ENCODE measurements at places on chromosomes 12 and 14. TPM values are rescaled to one million over a fixed set of nuclear protein-coding genes. Genes with fewer than 3 reads are reported as not detected.
A peak's percentile ranks its signal among the peaks of the same experiment; 100 is the strongest.

The ACTR6 gene
- 36.0 TPM for total RNA-seq

- no peaks in the 10 kb centered on the region for H3K36me3 ChIP-seq
- DNase-seq, result no peak
- H3K4me3 ChIP-seq, result no peak overlapping the region
- H3K27me3 ChIP-seq, result no peaks in the 10 kb centered on the region
Measured at GRCh38 chr12:71018682-71019081, 98.1 kb upstream of the PTPRR start.

- H3K4me1 ChIP-seq, result peaks cover 5% of the 10 kb centered on the region
- H3K27ac ChIP-seq, result peak overlapping the region; percentile 46
- no peaks in the 10 kb centered on the region for H3K36me3 ChIP-seq
- H3K4me3 ChIP-seq, result peak overlapping the region; percentile 89
- peak; percentile 41 for DNase-seq
Measured at GRCh38 chr14:60736494-60736893, 1.9 kb downstream of the MNAT1 start.

- H3K27ac ChIP-seq, result no peak overlapping the region
- no peaks in the 10 kb centered on the region for H3K36me3 ChIP-seq
- DNase-seq, result no peak
Measured at GRCh38 chr12:40762072-40762471, 69.8 kb downstream of the CNTN1 start.

The PLD4 gene
- total RNA-seq, result not detected

GRCh38 chr12:5309654-5310053, 122.3 kb upstream of the NTF3 start:
- no peaks in the 10 kb centered on the region for H3K4me1 ChIP-seq
- no peak for DNase-seq
- no peaks in the 10 kb centered on the region for H3K36me3 ChIP-seq
- no peak overlapping the region for H3K4me3 ChIP-seq
- peaks cover 2% of the 10 kb centered on the region for H3K27me3 ChIP-seq
- H3K27ac ChIP-seq, result no peak overlapping the region

- H3K27me3 ChIP-seq, result peaks cover 10% of the 10 kb centered on the region
- no peak overlapping the region for H3K27ac ChIP-seq
- DNase-seq, result no peak
- H3K4me1 ChIP-seq, result no peaks in the 10 kb centered on the region
- H3K4me3 ChIP-seq, result no peak overlapping the region
Measured at GRCh38 chr14:101464984-101465794, 96.1 kb upstream of the DIO3 start.

DNA sequence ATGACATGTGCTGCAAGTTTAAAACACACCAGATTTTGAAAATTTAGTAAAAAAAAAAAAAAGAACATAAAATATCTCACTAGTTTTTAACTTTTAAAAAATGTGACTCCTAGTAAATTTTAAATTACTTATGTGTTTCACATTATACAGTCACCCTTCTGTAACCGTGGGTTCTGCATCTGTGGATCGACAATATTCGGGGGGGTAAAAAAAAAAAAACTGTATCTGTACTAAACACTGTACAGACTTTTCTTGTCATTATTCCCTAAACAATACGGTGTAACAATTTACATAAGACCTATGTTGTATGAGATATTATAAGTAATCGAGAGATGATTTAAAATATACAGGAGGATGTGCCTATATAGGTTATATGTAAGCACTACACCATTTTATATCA, 3.2 kb downstream of the DDX24 start:
- no peak overlapping the region for H3K27ac ChIP-seq
- no peak overlapping the region for H3K4me3 ChIP-seq
- H3K4me1 ChIP-seq, result peaks cover 12% of the 10 kb centered on the region
- H3K27me3 ChIP-seq, result no peaks in the 10 kb centered on the region

- peak overlapping the region; percentile 75 for H3K27ac ChIP-seq
- H3K27me3 ChIP-seq, result no peaks in the 10 kb centered on the region
- peaks cover 13% of the 10 kb centered on the region for H3K4me1 ChIP-seq
- peaks cover 5% of the 10 kb centered on the region for H3K36me3 ChIP-seq
- DNase-seq, result no peak
- peak overlapping the region; percentile 68 for H3K4me3 ChIP-seq
Measured at GRCh38 chr12:112938751-112939150, 477 bp downstream of the OAS3 start.

- no peak for DNase-seq
- H3K27ac ChIP-seq, result no peak overlapping the region
- no peaks in the 10 kb centered on the region for H3K27me3 ChIP-seq
Measured at GRCh38 chr12:66934302-66935062, 255.6 kb upstream of the GRIP1 start.

The SLC17A8 gene
- not detected for total RNA-seq

The MORN3 gene
- 0.96 TPM for total RNA-seq

- H3K27ac ChIP-seq, result no peak overlapping the region
- H3K4me1 ChIP-seq, result no peaks in the 10 kb centered on the region
- H3K4me3 ChIP-seq, result no peak overlapping the region
- H3K27me3 ChIP-seq, result peaks cover under 1% of the 10 kb centered on the region
- H3K36me3 ChIP-seq, result no peaks in the 10 kb centered on the region
Measured at GRCh38 chr14:104434214-104435076, 145.1 kb upstream of the C14orf180 start.

The MFAP5 gene
- total RNA-seq, result 1.7 TPM

The ZDHHC22 gene
- 0.60 TPM for total RNA-seq

GRCh38 chr12:99128246-99128802, 483.2 kb downstream of the APAF1 start:
- H3K36me3 ChIP-seq, result no peaks in the 10 kb centered on the region
- no peak for DNase-seq
- H3K27me3 ChIP-seq, result no peaks in the 10 kb centered on the region
- peaks cover 21% of the 10 kb centered on the region for H3K4me1 ChIP-seq
- H3K27ac ChIP-seq, result no peak overlapping the region

DNA sequence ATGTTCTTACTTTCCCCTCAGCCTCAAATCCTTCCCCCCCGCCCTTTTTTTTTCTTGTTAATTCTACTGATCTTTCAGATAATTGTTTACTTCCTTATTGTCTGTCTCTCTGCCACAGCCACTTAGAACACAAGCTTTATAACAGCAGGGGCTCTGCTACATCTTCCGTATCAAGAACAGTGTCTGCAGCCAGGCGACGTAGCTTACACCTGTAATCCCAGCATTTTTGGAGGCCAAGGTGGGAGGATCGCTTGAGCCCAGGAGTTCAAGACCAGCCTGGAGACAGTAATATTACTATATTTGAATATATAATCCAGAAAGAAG, 5.4 kb downstream of the SOS2 start:
- H3K4me3 ChIP-seq, result peak overlapping the region; percentile 24
- H3K36me3 ChIP-seq, result no peaks in the 10 kb centered on the region
- no peaks in the 10 kb centered on the region for H3K27me3 ChIP-seq
- peak; percentile 74 for DNase-seq

- DNase-seq, result no peak
- no peaks in the 10 kb centered on the region for H3K36me3 ChIP-seq
- H3K4me1 ChIP-seq, result peaks cover 3% of the 10 kb centered on the region
Measured at GRCh38 chr12:54463484-54463883, 9.9 kb downstream of the GTSF1 start.

DNA sequence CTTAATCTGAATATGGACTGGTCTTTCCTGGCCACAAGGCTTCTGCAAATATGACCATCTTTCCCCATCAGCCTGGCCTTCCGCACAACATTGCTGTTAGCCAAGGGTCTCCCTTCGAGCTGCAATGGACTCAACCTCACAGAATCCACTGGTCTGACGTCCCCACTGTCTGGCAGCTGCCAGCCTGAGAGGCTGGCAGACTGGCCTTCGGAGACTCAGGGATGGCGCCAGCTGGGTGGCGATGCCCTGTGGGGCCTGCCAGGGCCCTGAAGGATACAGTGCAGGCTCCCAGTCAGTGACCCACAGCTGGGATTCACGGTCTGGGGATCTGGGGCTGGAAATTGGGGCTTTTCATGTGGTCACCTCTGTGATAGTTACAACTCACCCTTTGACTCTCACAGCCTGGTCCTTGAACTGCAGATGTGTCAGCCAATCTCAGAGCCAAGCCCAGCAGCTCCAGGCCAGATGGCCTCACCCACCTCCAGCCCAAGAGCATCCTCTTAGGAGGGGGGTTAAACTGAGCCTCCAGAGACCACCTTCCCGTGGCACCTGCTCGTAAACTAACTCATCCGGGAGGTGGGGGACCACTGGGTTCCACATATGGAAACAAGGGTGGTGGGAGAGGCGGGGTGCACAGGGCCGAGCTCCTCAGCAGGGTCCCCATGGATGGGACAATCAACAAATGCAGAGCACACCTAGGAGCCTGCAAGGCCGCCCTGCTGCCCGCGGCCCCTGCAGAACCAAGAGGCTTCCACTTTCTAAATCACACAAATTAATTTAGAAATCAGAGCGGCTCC, 21.1 kb upstream of the C14orf180 start:
- no peak overlapping the region for H3K27ac ChIP-seq
- no peaks in the 10 kb centered on the region for H3K36me3 ChIP-seq
- no peaks in the 10 kb centered on the region for H3K4me1 ChIP-seq
- DNase-seq, result no peak
- no peaks in the 10 kb centered on the region for H3K27me3 ChIP-seq

The MAX gene
- 81.2 TPM for total RNA-seq

The GPRC5D gene
- not detected for total RNA-seq

The SMCO2 gene
- not detected for total RNA-seq

GRCh38 chr12:34406228-34406995, 384.1 kb downstream of the ALG10 start:
- H3K4me1 ChIP-seq, result no peaks in the 10 kb centered on the region
- no peak for DNase-seq
- no peaks in the 10 kb centered on the region for H3K27me3 ChIP-seq

DNA sequence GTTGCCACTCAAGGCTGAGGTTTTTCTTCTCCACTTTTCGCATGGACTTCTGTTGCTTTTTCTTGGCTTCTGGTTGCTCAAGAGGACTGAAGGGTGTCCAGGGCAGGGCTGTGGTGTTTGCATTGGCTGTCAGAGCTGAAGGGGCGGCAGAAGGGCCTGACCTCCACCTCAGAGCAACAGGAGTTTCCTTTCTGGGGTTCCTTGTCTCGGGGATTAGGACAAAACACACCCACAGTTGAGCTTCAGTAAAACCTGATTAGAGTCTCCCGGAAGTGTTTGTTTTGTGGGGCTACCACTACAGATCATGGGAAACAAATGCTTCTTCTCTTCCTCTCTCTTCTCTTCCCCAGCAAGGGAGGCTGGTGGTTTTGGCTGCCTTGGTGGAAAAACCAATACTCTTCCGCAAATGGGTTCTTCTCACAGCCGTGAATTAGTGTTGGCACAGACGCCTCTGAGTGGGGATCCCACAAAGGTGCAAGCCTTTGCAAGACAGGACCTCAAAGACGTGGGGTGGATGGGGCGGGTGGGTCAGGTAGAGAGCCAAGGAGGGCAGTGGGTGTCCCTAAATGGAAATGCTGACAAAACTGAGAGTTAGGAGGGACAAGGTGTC, 317.7 kb upstream of the TBX3 start:
- no peak overlapping the region for H3K4me3 ChIP-seq
- H3K27me3 ChIP-seq, result no peaks in the 10 kb centered on the region
- H3K36me3 ChIP-seq, result no peaks in the 10 kb centered on the region
- H3K27ac ChIP-seq, result no peak overlapping the region
- DNase-seq, result no peak
- no peaks in the 10 kb centered on the region for H3K4me1 ChIP-seq

- peaks cover 6% of the 10 kb centered on the region for H3K4me1 ChIP-seq
- no peaks in the 10 kb centered on the region for H3K36me3 ChIP-seq
- peak; percentile 54 for DNase-seq
- no peak overlapping the region for H3K27ac ChIP-seq
- H3K4me3 ChIP-seq, result peak overlapping the region; percentile 35
Measured at GRCh38 chr12:113136128-113136989, 798 bp upstream of the RASAL1 start.

The TPH2 gene
- total RNA-seq, result 0.82 TPM

DNA sequence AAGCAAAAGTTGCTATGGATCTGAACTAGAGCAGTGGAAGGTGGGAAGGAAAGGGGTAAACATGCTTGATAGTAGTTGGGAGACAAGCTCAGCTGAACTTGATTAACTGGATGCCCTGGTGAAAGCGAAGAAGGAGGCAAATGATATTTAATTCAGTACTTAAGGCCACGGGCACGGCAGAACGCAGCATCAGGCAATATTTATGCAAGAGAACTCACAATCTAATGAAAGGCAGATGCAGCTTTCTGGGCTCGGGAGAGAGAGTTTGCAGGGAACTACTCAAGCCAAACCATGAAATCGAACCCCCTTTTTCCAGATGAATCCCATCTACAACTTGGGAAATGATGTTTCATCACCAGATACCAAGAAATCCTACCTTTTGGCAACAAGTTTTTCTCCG, 3.5 kb upstream of the CNIH1 start:
- no peaks in the 10 kb centered on the region for H3K36me3 ChIP-seq
- no peaks in the 10 kb centered on the region for H3K27me3 ChIP-seq
- H3K4me3 ChIP-seq, result no peak overlapping the region
- DNase-seq, result no peak
- H3K27ac ChIP-seq, result no peak overlapping the region
- peaks cover 9% of the 10 kb centered on the region for H3K4me1 ChIP-seq

Data from A673 (cell line).